ENCODE measurements at places on chromosomes 1 and 21.

DNA sequence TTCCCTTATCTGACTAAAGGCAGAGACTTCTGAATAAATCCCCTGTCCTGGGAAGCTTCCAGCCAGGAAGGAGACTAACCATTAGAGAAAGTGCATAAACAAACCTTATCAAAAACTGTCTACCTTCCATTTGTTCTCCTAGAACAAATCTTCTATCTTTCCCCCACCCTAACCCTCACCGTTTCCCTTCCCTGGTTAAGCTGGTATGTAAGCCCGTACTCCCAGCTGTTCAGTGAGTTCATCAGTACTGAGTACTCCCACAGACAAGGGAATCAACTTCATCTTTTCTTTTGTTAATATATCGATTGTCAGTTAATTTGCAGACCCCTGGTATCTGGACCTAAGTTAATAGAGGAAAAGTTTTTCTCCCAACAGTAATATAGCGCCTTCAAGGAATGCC, 20.1 kb upstream of the COG2 start:
- no peak for DNase-seq

- peak; percentile 8 for DNase-seq
Measured at GRCh38 chr1:158496374-158496773, 24.4 kb downstream of the OR10R2 start.

- DNase-seq: peak; percentile 89
Measured at GRCh38 chr1:150009604-150010392, 728 bp downstream of the OTUD7B start.

DNA sequence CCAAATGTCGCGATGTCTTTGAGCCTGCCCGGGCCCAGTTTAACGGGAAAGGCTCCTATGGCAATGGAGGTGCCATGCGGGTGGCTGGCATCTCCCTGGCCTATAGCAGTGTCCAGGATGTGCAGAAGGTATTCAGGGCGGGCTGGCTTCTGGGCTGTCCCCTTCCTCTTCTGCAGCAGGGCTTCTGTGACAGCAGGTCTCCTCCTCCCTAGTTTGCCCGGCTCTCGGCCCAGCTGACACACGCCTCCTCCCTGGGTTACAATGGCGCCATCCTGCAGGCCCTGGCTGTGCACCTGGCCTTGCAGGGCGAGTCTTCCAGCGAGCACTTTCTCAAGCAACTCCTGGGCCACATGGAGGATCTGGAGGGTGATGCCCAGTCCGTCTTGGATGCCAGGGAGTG, 3.0 kb downstream of the ADPRS start:
- DNase-seq: no peak

GRCh38 chr1:177912991-177913390, 56.9 kb downstream of the SEC16B start:
- no peak for DNase-seq

DNA sequence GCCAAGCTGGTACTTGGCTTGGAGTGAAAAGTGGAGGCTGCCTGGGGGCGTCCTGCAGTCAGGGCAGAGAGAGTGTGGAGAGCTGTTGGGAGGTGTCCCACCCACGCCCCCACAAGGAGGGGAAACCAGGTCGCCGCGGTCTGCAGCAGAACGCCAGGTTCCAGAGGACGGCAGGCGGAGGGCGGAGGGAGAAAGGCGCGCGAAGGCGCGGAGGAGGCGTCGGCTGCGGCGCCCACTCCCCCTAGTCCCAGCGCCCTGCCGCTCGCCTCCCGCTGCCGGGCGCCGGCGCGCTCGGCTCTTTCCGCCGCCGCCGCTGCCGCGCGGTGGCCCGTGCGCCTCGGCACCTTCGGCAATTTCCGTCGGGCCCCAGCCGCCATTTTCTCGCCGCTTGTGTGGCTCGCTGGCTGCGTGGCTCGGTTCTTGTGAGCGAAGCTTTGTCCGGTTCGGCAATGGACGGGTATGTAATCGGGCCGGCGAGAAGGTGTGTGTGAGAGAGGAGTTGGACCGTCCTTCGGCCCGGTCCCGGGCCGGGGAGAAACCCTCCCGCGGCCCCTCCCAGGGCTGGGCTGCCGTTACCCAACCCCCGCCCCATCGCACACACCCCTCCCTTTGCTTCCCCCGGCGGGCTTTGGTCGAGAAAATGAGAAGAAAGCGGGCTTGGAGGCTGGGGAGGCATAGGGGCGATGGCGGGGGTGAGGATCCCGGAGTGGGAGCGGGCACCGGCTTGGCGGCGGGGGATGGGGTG, at the start of gene PTBP2:
Gene PTBP2, plus strand, starts transcription at position 369 of the 745 bp plus-strand sequence. Its CDS starts 81 bp downstream, at position 450.
- peak; percentile 61 for DNase-seq

DNA sequence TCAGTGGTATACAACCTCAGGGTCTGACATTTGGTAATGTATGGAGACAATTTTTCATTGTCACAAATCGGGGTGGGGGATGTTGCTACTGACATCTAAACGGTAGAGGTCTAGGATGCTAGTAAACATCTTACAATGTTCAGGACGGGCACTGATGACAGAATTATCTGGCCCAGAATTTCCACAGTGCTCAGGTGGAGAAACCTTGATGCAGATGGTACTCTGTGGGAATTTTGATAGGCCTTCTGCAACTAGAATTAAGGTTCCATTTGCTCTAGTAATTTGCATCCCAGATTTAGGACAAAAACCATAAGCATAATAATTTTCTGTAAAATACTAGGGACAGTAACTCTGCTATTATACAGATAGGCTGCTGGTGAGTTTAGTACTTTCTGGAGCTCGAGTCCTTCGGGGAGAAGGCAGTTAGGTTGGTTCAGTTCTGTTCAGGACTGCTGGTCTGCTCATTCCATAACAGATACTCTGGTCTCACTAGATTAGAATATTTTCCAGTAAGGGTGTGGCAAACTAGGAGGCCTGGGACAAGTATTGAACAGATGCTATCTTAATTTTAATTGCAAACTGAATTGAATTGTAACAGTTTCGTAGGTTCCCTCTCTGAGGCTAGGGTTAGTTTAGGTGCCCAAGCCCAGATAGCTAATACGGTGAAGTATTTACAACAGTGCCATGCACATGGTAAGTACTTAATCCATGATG, 11.4 kb downstream of the METTL13 start:
- DNase-seq: no peak

DNA sequence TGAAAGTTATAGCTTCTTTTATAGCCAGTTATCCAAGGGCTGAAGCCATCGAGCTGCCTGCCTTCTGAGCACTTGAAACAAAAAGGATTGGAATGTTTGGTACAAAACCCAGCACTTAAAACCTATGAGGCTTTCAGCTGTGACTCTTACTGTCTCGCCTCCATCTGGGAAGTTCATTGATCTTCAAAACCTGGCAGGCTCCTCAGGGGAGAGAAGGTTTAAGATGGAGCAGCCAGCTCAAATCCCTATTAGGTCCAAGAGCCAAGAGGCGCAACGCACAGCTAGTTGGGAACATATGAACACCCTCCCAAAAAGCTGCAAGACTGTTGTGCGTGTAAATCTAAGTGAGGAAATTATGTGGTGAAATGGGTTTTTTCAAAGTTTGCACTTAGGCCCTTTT, 33.4 kb downstream of the BACE2 start:
- no peak for DNase-seq

- DNase-seq: peak; percentile 10
Measured at GRCh38 chr1:15004396-15004795, 149.2 kb upstream of the TMEM51 start.

DNA sequence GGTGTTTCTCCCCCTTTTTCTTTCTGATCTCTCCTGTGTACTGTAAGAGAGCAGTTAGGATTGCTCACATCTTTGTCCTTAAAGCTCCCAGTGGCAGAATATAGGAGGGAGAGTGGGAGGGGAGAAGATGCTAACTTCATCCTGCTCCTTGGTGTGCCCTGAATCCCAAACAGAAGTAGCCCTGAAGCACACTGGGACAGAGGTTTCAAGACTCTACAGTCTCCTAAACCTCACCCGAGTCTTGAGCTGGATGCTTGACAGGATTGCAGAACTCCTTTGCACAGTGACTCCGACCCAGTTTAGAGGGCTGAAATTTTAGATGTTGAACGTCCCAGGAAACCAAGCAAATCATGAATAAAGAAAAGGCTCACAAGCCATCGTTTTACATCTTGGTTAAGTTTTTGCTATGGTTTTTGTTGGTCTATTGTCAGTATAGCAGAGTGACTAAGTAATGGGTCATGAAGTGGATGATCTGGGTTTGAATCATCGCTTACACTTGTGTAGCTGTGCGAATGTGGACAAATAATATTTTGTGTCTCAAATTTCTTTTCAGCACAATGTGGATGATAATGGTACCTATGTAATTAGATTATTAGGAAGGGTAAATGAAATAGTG, 37.5 kb downstream of the XCL2 start:
- peak; percentile 93 for DNase-seq

DNA sequence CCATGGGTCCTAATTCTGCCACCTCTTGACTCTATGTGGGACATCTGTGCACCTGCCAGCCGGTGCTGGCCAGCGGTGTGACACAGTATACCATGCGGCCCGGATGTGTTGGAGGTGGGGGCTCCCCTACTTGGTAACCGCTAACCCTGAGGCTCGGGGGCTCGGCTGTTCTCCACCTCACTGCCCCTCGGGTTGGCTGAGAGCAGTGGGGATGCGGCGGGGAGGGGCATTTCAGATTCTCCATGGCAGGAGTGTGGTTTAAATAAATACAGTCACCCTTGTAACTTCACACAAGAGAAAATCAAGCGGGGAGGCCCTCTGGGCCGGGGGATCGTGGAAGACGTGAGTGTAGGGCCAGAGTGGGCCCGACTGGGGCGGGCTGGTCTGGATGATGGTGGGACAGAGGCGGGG, 11.0 kb downstream of the KRTAP10-1 start:
- DNase-seq: no peak

DNA sequence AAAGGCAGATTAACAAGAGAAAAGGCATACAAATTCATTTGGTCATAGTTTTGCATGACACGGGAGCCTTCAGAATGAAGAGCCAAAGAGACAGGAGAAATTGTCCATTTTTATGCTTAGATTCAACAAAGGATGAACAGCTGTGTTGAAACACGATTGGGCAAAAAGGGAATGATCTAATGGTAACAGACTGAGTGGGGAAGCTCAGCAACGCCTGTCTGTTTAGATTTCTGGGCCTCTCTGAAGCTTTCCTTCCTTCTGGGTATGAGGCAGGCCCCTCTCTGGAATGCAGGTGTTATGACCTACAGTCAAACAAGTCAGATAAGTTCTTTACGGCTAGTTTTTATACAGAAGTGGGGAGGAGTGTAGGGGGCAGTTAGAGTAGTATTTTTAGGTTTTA, 154.6 kb downstream of the RGS7 start:
- no peak for DNase-seq

GRCh38 chr21:34192646-34193285, 119.4 kb downstream of the MRPS6 start:
- no peak for DNase-seq

DNA sequence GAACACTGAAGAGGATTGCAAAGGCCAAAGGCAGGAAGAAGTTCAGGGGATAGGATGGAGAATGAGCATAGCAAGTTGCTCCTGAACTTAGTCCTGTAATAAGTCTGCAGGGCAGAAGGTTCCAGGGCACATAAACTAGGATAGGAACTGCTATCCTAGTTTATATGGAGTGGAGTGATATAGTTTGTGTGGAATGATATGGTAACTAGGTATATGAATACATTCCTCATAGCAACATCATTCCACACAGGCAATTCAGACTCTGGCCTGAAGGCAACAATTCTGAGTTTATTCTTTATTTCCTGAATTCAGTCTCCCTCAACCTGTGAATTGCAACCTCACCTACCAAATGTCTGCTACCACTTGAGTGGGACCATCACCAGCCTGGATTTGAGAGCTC, 154.9 kb upstream of the GREM2 start:
- no peak for DNase-seq

GRCh38 chr1:5858844-5859407, 133.3 kb downstream of the NPHP4 start:
- no peak for DNase-seq

- peak; percentile 38 for DNase-seq
Measured at GRCh38 chr1:53956308-53957168, 10.4 kb downstream of the LRRC42 start.

DNA sequence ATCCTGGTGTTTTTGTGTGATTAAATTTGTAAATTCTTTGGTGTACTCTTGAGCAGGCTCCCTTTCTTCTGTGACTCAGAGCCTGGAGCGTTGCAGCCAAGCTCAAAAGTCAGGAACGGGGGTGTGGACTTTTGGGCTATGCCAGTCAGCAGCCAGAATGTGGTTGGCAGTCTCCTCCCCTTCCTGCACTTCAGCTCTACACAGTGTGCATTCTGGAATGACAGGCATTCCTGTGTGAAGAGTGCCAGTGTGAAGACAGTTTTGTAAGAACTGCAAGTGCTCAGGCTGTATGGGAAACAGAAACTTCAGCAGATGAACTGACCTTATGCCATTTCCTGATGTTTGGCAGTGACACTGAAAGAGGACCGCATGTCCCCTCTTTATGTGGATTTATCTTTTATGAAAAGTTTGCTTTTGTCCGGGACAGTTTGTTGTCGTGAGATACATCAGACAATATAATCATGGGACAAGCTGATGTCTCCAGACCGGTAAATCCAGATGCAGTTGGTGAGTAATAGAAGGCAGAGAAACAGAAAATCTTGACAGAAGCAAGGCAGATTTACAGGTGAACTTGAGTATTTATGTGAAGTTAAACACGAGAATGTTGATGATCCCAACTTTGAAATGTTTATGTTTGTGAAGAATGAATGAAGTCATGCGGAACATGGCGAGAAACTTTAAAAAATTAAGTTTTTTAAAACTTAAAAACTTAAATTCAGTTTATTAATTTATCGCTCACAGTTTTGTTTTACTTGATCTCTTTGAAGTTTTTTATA, 67.7 kb upstream of the RCC1 start:
- DNase-seq: peak; percentile 93

- no peak for DNase-seq
Measured at GRCh38 chr1:219961684-219962083, 33.3 kb upstream of the SLC30A10 start.

GRCh38 chr1:225652729-225653462, at the start of gene ENAH:
ENAH (minus strand) TSS chr1:225653123; CDS start chr1:225652690, 433 bp downstream.
- peak; percentile 66 for DNase-seq

DNA sequence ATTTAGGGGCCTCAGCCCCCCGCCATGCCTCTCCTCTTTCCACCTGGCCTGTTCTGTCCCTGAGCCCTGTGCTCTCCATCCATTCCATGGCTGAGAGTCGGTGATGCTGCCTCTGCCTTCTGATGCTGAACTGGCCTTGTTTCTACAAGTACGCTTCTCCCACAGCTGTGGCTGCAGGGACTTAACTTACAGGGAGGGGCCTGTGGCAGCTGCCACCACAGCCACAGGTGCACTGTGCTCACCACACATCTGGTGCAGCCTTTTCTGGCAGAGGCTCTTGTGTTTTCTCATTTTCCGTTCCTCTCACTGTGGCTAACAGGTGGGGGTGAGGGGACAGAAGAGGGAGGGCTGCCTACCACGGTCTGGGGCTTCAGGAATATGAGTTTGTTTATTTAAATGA, 4.2 kb downstream of the FMO1 start:
- no peak for DNase-seq

DNA sequence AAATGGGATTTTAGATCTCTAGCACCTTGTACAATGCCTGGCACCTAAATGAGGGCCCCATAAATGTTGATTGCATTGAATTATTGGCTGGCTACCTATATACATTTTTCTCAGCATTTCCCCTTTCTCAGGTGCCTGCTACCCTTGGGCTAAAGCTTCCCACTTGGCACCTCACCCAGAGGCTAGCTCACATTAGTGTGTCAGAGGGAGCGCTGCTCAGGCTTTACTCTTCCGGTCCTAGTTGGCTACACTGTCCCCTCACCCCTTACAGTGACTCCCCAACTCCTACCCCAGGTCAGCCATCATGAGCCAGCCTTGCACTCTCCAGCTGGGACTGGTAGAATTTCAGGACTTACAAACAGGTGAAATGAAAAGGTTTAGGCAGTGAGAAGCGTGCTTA, 9.5 kb downstream of the TRAF5 start:
- no peak for DNase-seq

- peak; percentile 47 for DNase-seq
Measured at GRCh38 chr1:119001181-119002027, 13.3 kb upstream of the TBX15 start.

Measured in fibroblast of mammary gland (primary cell).